ENCODE measurements at places on chromosomes 1 and 21.

DNA sequence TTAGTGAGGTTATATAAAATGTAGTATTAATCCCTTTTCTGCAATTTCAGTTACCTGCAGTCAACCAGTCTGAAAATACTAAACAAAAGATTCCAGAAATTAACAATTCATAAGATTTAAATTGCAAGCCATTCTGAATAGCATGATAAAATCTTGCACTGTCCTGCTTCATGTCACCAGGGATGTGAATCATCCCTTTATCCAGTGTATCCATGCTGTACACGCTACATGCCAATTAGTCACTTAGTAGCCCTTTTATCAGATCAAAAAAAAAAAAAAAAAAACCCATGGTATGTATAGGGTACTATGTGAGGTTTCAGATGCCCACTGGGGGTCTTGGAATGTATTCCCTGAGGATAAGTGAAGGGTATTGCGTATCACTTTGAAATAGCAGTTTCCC lies 191.3 kb upstream of the HP1BP3 start:
- H3K27me3 ChIP-seq: no peaks in the 10 kb centered on the region
- no peaks in the 10 kb centered on the region for H3K36me3 ChIP-seq
- DNase-seq: no peak
- H3K27ac ChIP-seq: no peak overlapping the region
- H3K4me3 ChIP-seq: no peak overlapping the region

DNA sequence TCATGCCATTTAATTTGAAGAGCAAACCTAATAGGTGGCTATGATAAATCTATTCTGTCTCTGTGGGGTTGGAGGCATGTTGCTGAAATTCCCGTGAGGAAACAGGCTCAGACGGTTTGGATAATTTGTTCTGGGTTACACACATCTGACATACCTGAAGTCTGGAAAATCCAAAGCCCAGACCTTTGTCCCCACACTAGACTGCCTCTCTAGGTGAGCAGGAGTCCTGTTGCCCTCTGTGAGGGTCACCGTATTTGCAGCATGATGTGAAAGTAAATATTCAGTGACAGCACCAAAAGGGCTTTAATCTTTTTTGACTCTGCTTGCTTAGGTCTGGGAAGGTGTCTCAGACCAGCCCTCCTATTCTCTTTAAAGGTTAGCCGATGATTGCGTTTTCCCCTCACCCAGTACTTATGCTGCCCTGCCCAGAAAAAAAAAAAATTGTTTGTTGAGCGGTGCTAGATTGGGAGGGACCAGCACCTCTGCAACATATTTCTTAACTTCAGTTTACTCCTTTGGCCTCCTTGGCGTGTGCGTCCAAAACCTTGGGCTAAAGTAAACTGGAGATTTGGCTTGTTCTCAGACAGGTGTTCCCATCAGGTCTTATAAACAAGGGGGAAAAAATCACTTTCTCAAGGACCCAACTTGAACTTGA lies 67.0 kb downstream of the CACHD1 start:
- no peaks in the 10 kb centered on the region for H3K27me3 ChIP-seq
- peak; percentile 43 for DNase-seq
- peaks cover 46% of the 10 kb centered on the region for H3K4me1 ChIP-seq
- H3K4me3 ChIP-seq: no peak overlapping the region
- peak overlapping the region; percentile 71 for H3K27ac ChIP-seq

DNA sequence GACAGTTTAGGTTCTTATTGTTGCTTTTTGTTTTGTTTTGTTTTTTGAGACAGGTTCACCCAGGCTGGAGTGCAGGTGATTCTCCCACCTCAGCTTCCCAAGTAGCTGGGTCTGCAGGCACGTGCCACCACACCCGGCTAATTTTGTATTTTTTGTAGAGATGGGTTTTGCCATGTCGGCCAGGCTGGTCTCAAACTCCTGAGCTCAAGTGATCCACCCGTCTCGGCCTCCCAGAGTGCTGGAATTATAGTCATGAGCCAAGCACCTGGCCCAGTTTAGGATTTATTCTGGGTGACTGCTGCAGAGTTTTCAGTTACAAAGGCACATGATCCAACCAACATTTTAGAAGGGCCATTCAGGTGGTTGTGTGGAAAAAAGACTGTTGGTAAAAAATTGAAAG lies 102.0 kb downstream of the SPAG17 start:
- no peaks in the 10 kb centered on the region for H3K27me3 ChIP-seq
- no peaks in the 10 kb centered on the region for H3K4me1 ChIP-seq

GRCh38 chr1:6447016-6447817 lies 18.8 kb downstream of the TNFRSF25 start:
- peaks cover 20% of the 10 kb centered on the region for H3K27me3 ChIP-seq
- no peak overlapping the region for H3K4me3 ChIP-seq
- no peaks in the 10 kb centered on the region for H3K36me3 ChIP-seq
- no peak for DNase-seq

DNA sequence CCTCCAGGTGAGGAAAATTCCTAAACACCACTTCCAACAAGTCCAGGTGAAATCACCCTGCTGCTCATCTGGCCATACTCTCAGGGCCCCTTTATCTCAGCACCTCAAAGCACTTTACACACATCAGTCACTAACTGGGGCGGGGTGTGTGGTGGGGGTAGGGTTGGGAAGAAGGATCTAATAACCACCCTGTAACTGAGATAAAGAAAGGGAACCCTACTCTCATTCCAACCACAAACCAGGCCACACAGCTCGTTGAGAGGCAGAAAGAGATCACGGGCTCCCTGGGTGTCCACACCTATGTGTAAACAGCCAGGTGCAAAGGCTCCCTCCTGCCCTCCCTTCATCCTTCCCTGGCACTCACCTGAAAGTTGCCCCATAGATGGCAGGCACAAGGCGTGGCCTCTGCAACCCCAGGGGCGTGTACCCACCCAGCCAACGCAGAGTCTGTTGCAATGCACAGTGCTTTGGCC lies 20.4 kb downstream of the GPR161 start:
- no peaks in the 10 kb centered on the region for H3K27me3 ChIP-seq
- H3K36me3 ChIP-seq: no peaks in the 10 kb centered on the region

- DNase-seq: no peak
- no peaks in the 10 kb centered on the region for H3K4me1 ChIP-seq
- H3K27me3 ChIP-seq: no peaks in the 10 kb centered on the region
- H3K27ac ChIP-seq: no peak overlapping the region
- H3K4me3 ChIP-seq: no peak overlapping the region
These were observed 41.0 kb downstream of the NRIP1 start for GRCh38 chr21:15023776-15024175.

DNA sequence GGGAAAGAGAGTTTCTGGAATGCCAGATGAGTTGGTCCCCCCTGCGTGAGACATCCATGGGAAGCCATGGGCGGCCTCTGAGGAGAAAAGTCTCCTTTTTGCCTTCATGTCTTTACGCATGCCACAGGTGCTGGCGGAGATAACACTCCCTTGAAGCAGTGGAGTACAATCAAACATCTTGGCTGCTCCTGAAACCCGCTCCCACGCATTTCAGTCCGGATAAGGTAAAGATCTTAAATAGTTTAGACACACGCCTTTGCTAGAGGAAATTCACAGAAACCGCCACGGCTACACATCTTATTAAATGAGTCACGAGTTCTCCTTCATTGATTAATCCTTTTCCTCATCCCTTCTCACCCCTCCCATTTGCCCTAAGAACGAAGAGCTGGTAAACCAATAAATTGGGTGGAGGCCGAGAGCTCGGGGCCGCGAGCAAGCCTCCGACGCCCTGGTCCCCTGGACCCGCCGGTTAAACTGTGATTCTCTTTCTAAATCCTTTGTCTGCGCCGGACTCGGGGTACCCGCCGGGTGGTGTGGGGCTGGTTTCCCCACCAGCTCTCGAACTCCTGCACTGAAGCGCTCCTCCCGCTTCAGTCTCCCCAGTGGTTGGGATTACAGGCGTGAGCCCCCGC lies 6.6 kb upstream of the ZNF669 start:
- peak; percentile 40 for DNase-seq
- no peaks in the 10 kb centered on the region for H3K36me3 ChIP-seq
- H3K27ac ChIP-seq: peak overlapping the region; percentile 86
